ENCODE measurements at places on chromosomes 1 and 21. TPM values are rescaled to one million over a fixed set of nuclear protein-coding genes. Genes with fewer than 3 reads are reported as not detected.
A peak's percentile ranks its signal among the peaks of the same experiment; 100 is the strongest.

- DNase-seq, result peak; percentile 9
These were observed 87.5 kb upstream of the SGIP1 start for GRCh38 chr1:66446261-66447001.

- no peak for DNase-seq
These were observed 20.4 kb downstream of the SLC16A1 start for GRCh38 chr1:112935461-112936111.

DNA sequence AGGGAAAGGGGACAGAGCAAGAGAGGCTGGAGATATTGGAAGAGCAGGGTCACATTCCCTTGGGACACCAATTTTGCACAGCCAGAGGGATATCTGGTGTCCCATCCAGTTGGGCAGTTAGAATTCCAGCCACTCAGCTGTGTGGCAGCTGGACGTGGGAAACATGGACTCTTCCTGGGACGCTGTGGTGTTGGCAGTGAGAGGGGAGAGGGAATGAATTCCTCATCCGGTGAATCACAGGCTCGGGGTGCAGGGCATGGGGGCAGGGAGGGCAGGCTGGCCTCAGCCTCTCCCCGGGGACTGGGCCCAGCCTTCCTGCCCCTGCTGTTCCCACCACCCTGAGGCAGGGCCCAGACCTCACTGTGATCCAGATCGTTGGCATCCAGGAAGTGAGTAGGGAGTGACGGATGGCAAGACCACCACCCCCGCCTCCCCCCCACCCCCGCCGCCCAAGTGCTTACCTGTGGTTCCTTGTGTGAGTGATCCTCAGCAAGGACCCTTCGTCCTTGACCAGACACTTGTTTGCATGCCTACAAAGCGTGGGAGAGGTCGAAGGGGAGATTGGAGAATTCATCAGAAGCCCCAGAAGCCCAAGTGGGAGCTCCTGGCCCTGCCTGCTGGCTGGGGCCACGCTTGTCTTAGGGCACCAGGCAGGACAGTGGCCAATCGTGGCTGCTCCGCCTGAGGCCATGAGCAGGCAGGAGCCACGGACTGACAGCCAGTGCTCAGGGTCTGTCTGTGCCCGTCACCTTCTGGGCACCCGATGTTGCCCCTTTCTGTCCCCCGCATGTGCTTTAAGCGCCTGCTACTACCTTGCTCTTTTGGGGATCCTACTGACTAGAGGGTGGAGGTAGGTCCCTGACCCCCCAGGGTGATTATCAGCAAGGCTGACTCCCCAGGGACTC is 8.7 kb downstream of the WNT3A start:
- DNase-seq, result peak; percentile 12

DNA sequence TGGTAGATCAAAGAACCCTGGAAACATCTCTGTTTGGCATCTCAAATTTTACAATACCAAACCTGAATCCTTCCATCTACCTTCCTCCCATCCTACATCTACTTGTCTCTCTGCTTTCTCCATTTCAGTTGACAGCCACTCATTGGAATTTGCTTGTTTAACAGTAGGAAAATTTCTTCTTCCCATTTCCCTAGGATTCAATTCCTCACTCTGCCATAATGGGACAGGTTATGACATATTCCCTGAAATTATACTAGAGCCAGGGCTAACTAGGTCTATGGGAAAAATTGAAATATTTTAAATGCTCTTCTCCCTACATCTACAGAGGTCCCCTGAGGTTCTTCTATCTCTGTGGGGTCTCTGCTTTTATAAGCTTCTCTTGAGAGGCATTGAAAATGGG is 257.7 kb downstream of the KCNH1 start:
- DNase-seq, result no peak

DNA sequence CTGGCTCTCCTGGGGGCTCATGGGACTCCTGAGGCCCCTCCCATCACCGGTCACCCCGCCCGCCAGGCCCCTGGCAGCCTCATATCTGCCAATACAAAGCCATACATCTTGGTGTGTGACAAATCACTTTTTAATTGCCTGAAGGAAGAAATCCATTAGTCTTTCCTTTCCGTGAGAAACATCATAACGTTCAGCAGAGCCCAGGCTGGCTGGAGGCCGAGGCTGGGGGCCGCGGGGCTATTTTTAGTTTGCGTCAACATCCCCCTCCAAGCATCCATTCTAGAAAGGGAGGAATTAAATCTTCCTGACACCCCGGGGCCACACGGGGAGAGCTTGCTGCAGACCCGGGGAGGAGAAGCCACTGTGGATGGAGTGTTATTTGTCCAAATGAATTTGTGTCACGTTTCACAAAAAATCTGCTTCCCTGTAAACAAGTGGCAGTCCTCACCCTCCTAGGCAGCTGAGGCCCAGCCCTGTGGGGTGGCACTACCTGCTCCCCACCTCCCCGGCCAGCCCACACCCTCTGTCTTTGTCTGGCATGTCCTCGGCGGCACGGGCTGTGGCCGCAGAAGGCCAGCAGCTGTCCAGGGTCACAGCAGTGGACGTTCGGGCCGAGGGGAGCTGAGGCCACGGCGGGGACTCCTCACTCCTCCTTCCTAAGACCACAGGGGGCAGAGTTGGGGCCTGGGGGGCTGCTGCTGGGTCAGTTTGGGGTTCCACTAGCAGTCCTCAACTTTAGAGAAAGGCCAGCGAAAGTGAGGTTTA is 236.9 kb upstream of the VAMP3 start:
- DNase-seq, result no peak

The OR2T12 gene
- total RNA-seq, result not detected

- DNase-seq, result no peak
These were observed 1.4 kb upstream of the IPO9 start for GRCh38 chr1:201827321-201828216.

- DNase-seq, result no peak
These were observed 10.8 kb downstream of the THEM4 start for GRCh38 chr1:151898519-151898991.

The USP25 gene
- total RNA-seq, result 36.6 TPM

- DNase-seq, result no peak
These were observed 1.8 kb downstream of the CTTNBP2NL start for GRCh38 chr1:112397841-112398240.

DNA sequence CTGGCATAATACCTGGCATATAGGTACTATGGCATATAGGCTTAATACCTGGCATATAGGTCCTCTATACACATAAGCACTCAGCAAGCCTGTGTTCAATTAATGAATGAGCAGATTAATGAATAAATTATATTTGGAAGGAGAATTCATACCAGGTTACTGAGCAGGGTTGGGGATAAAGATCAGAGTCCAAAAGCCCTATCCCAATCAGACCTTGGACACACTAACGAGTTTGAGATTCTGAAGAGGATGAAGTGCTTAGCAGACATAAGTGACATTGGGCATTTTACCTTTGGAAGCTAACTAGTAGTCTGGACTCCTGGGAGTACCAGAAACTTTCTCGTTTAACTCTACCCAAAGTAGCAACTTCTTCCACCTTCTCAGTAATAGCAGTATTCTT is 63.3 kb upstream of the ARHGAP29 start:
- no peak for DNase-seq

GRCh38 chr1:5921671-5922070 is 70.6 kb downstream of the NPHP4 start:
- DNase-seq, result no peak

DNA sequence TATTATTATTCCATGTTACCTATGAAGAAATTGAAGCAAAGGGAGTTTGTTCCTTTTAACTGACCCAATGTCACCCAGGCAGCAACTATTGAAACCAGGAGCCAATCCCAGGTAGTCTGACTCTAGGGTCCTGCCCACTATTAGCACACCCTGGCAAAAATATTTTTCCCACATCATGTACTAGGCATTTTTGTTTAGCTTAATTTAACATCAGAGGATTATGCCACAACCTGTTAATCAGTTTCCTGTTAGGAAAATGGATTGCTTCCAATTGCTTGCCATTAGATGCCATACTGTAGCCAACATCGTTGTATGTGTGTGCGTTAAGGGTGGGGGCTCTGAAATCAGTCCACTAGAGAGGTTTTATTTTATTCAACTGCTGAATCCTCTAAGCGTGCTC is 281.1 kb downstream of the DNM3 start:
- DNase-seq, result no peak

DNA sequence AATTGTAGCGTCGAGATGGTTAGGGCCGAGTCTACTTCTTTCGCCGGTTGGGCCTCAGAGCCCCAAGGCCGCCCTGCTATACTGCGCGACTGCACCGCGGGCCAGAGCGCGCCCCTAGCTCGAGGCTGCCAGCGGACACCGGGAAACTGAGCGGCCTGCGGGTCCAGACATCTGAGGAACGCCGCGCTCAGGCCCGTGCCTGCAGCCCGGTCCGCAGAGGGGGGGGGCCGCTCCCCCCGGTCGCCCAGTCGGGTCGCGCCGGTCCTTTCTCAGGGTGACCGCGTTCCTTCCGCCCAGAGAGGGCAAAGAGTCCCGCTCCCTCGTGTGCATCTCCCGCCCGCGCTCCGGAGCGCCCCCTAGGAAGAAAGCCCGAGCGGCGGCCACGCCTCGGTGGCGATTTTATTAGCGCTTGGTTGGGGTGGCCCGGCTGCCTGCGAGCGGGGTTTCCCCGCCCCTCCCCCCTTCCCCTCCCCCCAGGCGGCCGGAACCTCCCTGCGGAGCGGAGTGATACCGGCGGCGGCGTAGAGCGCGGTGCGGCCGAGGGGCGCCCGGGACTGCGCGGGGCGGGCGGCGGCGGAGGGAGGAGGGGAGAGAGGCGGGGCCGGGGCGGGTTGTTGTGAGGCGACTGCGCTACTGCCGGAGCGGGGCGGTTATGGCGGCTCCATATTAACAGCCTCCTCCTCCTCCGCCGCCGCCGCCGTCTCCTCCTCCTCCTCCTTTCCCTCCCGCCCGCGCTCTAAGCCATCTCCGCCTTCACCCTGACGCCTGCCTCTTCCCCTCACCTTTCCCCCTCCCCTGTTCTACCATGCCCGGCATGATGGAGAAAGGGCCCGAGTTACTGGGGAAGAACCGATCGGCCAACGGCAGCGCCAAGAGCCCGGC is at the start of gene RCOR3:
RCOR3 (plus strand) TSS at position 611 of the 882 bp plus-strand sequence; CDS start at position 806, 195 bp downstream.
- no peak for DNase-seq

The FAM163A gene
- 0.21 TPM for total RNA-seq

The GPX7 gene
- 33.1 TPM for total RNA-seq

The RPTN gene
- not detected for total RNA-seq

DNA sequence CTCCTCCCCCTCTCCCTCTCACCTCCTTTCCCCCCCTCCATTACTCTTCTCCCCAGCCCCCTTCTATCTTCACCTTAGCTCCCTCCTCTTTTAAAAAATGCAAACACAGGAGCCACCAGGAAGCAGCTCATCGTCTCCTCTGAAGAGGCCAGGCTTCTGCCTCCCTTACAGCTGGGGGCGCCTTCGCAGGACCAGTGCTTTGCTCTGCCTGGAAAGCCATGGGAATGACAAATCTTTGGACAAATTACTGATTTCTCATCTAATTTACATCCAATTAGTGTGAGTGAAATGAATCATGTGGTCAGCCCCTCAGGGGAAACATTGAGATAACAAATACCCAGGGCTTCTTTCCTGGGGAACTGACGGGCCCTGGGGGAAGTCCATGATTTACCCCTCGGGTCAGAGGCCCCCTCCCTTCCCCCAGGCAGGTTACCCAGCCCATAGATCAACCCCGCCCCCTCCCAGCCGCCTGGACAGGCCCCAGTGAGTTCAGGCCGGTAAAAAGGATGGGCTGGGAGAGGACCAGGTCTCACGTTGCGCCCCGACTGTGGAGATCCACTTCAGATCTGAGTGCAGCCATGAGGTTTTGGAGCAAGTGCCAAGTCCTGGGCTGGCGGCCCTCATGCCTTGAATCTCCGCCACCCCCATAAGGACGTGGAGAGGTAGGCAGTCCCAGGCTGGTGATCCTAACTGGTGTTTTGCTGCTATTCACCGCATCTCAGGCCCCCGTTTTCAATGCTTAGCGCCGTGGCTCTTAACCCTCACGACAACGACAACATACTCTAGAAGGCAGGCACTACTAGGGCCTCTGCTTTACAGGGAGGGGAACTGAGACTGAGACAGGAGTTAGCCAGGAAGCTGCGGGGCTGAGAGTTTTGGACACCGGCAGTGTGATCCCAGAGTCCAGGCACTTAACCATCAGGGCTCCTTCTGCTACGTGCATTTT is 300.8 kb downstream of the RRAGC start:
- DNase-seq, result no peak

The PHC2 gene
- total RNA-seq, result 226 TPM

- DNase-seq, result no peak
These were observed 3.8 kb downstream of the PLEKHA6 start for GRCh38 chr1:204355913-204356312.

- DNase-seq, result no peak
These were observed 34.9 kb upstream of the F13B start for GRCh38 chr1:197101978-197102377.

GRCh38 chr21:28257276-28257675 is 735.4 kb downstream of the LTN1 start:
- DNase-seq, result no peak

GRCh38 chr1:41242342-41243078 is 404 bp upstream of the SCMH1 start:
- DNase-seq, result no peak

The CDK18 gene
- total RNA-seq, result 12.1 TPM

GRCh38 chr1:178039891-178040290 is 54.0 kb upstream of the RASAL2 start:
- no peak for DNase-seq

- no peak for DNase-seq
These were observed 12.4 kb upstream of the UHMK1 start for GRCh38 chr1:162485236-162485635.

- DNase-seq, result no peak
These were observed 8.3 kb downstream of the EIF4G3 start for GRCh38 chr1:21168444-21168843.

DNA sequence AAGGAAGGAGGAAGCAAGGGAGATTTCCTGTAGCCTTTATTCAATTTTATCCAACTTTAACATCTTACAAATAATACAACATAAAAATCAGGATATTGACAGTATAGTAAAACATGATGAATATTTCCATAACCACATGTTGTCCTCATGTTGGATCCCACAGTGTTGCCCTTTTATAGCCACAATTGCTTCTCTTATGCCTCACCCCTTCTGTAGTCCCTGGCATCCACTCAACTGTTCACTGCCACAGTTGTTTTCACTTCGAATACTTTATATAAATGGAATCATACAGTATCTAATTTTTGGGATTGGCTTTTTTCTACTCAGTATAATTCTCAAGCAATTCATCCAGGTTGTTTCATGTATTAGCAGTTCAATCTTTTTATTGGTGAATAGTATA is 44.8 kb downstream of the SRSF11 start:
- no peak for DNase-seq

- DNase-seq, result no peak
These were observed 17.6 kb downstream of the DSCAM start for GRCh38 chr21:40829308-40829707.

DNA sequence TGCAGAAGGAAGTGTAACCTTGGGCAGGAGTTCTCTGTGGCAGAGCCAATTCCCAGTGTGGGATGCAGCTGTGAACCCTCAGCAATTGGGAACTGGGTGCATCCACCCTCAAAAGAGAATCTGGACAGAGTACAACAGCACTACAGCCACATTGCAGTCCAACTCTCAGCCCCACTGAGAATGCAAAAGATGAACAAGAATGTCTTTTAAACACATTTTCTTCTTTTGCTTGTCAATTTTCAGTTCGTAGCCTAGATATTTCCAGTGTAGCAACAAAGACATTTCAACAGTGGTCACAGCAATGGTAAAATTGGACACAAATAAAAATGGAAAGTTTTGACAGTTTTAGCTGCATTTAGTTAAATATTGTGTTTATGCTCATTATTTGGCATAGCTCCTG is 114.0 kb upstream of the APP start:
- DNase-seq, result no peak

The SH3BGRL3 gene
- total RNA-seq, result 113 TPM

Measured in kidney epithelial cell (primary cell).